ENCODE measurements at places on chromosomes 12 and 14. TPM values are rescaled to one million over a fixed set of nuclear protein-coding genes. Genes with fewer than 3 reads are reported as not detected.

- DNase-seq = no peak
Measured at GRCh38 chr14:100786576-100787219, 39.2 kb upstream of the MEG3 start.

- DNase-seq = no peak
Measured at GRCh38 chr14:59240356-59240755, 51.9 kb downstream of the DAAM1 start.

GRCh38 chr12:89153341-89153740 is 199.0 kb downstream of the DUSP6 start:
- DNase-seq = no peak

DNA sequence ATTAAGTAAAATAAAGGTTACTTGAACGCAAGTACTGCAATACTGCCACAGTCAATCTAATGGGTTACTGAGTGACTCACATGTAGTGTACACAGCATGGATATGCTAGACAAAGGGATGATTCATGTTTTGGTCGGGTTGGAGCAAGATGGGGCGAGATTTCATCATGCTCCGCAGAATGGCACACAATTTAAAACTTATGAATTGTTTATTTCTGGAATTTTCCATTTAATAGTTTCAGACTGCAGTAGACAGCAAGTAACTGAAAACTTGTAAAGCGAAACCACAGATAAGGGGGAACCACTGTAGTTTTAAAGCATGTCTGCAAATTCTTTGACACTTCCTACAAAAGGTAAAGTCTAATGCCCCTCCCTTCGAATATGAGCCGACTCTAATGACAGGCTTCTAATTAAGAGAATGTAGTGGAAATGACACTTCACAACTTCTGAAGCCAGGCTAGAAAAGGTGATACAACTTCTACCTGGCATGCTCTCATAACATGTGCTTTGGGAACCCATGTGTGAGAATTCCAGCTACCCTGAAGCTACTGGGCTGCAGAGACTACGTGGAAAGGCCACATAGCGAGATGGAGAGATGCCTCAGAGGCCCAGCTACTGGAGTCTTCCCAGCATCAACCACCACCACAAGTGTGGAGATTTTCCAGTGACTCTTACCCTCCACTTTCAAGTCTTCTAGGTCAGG is 13.9 kb upstream of the TCP11L2 start:
- no peak for DNase-seq

DNA sequence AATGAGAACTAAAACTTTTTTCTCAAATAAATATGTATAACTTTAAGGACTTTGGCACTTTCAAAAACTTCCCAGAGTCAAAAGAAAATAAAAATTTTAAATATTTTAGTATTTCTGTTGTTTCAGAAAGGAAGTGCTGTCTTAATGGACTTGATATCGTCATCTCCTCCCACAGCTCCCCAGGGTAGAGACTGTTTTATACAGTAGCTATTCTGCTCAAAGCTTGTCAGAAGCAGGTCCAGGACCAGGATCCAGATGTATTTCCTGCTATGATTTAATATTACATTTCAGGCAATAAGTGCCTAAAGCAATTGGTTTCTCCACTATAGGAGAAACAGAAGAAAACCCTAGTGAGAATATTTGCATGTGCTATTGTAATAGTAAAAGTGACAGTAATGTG is 218.5 kb upstream of the G2E3 start:
- no peak for DNase-seq

DNA sequence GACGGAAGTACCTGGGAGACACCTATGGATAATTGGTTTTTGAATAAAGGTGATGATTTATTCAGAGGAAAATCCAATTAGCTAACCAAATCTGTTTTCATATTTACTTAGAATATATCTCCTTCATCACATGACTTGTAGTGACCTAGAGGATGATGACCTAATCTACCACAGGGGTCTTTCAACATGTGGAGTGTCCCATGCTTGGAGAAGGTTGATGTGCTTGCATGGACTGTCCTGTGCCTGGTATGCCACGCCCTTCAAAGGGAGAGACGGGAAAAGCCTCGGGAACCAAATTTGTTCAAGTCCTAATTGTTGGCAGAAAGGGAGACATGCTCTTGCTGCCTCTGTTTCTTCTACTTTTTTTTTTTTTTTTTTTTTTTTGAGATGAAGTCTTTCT is 11.8 kb upstream of the PAPLN start:
- DNase-seq = no peak

DNA sequence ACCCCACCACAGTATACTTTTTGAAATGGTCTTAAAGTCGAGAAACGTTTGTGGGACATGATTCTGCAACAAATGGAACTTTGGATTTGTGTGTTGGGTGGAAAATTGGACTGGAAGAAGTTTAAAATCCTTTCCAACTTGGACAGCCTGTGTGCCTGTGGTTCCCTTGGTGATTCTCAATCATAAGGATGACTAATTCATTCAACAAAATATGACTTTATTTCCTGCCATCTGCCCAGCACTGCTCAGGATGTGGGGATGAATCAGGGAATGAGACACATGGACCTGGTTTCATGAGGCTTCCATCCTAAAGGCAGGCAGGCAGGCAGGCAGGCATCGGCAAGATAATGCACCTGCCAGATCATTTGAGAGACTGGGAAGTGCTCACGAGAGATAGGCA is 57.3 kb upstream of the TMEM132D start:
- DNase-seq = no peak

- DNase-seq = no peak
Measured at GRCh38 chr12:12613344-12613743, 1.7 kb downstream of the CREBL2 start.

- DNase-seq = peak; percentile 86
Measured at GRCh38 chr14:67738740-67739504, 37.2 kb downstream of the RDH12 start.

DNA sequence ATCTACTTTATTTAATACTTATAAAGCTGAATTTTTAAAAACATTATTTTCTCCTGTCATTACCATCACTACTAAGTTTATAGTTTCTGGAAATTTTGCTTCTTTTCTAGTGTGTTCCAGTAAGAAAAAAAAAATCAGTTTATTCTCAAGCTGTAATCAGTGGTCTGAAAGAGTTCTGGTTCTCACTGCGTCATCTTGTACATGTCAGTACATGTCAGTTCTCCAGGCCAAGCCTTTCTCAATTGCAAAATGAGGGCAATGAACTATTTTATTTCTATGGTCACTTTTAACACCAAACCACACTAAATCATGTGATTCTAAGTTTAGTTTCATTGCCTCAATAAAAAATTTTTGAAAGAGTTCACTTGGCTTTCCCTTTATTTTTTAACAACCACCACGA is 468.9 kb upstream of the LRFN5 start:
- no peak for DNase-seq

GRCh38 chr14:42671636-42672035 is 1065.0 kb downstream of the LRFN5 start:
- DNase-seq = no peak

DNA sequence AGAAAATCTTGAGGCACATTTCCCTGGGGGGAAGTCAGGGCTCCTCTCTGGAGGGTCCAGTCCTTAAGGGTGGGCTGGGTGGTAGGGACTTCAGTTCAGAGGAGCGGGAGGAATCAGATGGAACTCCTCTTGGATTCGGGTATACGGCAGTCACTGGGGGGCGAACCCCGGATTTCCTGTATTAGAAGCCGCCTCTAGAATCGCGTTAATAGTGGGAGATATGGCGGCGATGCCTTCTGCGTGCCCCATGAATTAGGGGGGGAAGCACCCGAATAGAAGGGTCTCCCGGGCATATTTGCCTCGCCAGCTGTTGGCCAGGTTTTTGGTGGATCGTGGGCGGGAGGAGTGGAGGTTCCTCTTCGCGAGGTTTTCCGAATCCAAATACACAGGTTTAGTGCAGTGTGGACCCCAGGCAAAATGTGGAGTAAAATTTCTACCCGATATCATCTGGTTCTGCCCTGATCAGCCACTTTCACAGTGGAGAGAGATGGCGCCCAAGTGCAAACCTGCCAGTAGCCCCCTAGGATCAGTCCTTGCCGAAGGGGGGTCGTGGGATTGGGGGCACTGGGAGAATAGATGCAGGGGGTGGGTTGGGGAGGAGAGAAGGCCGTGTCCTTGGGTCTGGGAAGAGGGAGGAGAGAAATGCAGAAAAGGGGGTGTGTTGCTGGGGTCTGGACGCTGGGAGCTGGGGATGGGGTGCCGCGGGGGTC is 628 bp downstream of the MEG3 start:
- no peak for DNase-seq

- no peak for DNase-seq
Measured at GRCh38 chr12:11446372-11446771, 51.0 kb upstream of the PRB2 start.

- DNase-seq = no peak
Measured at GRCh38 chr14:90815822-90816662, at the start of gene TTC7B. TSS of gene TTC7B (minus strand) at chr14:90816430. CDS start at chr14:90816295, 135 bp downstream.

DNA sequence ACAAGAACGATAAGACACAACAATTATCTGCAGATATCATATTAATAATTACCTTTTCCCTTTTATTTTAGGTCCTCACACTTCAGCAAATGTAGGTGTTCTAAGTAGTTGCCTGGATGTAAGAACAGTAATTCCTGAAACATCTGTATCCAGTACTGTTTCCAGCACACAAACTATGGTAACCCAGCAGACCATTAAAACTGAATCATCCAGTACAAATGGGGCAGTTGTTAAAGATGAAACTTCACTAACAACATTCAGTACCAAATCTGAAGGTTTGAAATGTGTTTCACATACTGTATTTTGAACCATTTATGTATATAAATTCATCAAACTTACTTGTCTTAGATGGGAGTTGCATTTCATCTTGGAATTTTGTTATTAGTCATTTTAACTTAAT is 31.0 kb downstream of the HCFC2 start:
- DNase-seq = no peak

GRCh38 chr14:70888681-70889175 is 18.5 kb upstream of the PCNX1 start:
- no peak for DNase-seq

- no peak for DNase-seq
Measured at GRCh38 chr14:67680121-67680602, 5.7 kb upstream of the VTI1B start.

GRCh38 chr14:67820428-67820971 is 921 bp downstream of the RAD51B start:
- no peak for DNase-seq

DNA sequence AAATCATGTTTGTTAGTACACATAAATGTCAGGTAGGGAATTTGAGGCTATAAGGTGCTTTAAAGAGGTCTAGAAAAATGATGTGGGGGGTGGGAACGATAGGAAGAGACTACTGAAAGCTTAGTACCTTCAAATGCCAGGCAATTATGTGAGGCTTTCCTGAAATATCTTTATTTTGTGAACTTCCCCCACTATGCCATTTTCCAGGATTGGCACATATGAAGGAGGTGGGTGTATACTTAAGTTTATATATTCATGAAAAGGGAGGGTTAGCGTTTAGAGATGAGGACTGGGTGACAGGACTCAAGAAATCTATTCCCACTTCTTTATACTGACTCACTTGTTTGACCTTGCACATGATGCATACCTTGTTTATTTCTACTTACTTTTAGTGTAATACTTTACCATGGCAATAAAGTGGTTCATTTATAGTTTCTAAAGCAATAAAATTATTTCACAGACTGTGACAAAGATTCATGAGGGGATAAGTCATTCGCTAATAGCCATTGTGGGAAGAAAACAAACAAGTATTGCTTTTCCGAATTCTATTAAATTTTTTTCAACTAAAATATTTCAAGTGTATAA is 77.1 kb downstream of the PLEKHA5 start:
- DNase-seq = no peak

DNA sequence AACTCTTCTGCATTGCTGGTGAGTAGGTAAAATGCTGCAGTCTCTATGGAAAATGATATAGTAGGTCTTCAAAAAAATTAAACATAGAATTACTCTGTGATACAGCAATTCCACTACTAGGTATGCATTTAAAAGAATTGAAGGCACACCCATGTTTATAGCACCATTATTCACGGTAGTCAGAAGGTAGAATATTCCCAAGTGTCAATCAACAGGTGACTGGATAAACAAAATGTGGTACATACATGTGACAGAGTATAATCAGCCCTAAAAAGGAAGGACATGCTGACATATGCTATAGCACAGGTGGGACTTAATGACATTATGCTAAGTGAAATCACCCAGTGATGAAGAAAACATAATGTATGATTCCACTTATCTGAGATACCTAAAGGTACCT is 123.3 kb downstream of the CCER1 start:
- DNase-seq = no peak

GRCh38 chr12:109170324-109170723 is 53.9 kb downstream of the ACACB start:
- no peak for DNase-seq

DNA sequence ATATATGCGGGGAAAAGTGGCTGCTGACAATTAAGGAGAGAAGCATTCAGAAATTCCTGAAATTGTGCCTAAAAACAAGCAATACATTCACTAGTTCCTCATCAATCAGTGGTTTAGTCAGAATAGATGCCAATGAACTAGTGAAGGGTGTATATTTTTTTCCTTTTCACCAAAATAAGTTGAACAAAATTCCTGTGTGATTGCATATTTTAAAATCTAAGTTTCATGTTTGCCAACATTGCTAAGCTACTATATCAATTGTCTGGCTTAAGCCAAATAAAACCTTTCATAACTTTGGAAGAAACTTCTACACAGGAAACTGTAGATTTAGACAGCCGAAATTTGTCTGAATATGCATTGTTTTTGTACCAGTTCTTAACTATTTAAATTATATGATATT is 8.7 kb downstream of the PRKD1 start:
- no peak for DNase-seq

GRCh38 chr12:56098592-56098991 is 5.8 kb upstream of the PA2G4 start:
- no peak for DNase-seq

DNA sequence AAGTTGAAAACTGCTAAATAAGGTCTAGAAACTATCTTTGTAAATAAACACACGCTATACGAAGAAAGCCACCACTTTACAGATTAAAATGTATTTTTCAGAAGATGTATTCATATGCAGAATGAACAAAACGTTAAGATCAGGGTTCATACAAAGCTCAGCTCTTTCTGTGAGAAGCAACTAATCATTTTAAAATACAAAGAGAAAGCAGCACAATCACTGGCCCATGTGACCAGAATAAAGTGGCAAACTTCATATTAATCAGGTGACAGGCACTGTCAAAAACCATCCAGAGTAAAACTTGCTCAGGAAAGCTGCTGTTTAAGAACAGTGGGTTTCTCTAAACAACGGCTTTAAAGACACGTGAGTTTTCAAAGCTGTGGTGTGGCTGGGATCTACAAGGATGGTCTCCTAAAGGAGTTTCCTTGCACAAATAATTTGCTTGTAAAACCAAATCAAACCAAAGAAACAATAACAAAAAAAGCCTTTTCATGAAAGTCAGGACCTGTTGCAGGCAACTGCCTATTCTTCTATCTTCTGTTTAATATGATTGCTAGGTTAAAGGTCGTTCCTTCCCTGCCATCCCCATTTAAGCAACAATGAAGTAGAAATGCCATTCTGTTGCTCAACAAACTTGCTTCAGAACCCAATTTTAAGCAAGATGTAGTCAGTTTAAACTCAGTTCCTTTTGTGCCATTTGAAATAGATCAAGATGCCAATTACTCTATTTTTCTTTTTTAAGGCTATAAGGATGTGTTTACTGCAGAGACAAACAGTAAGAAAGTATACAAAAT is 22.3 kb downstream of the SEL1L start:
- DNase-seq = no peak

Gene IGF1
- 37.3 TPM for total RNA-seq

Gene TRHDE
- total RNA-seq = 1.2 TPM

Gene ZFP36L1
- total RNA-seq = 236 TPM

Gene FITM1
- total RNA-seq = 34.9 TPM

Gene ANGEL1
- 22.2 TPM for total RNA-seq

Gene LTB4R2
- total RNA-seq = 6.9 TPM

Gene PIP4K2C
- 11.8 TPM for total RNA-seq

Gene ACTR6
- total RNA-seq = 10.2 TPM

All from left lobe of liver (tissue), 2 donors.